ENCODE measurements at places on chromosomes 2 and 18. TPM values are rescaled to one million over a fixed set of nuclear protein-coding genes. Genes with fewer than 3 reads are reported as not detected.

Gene RAD51AP2
- total RNA-seq, result not detected

Gene SMAD7
- total RNA-seq, result 28.9 TPM

Gene SAG
- not detected for total RNA-seq

Gene SOX11
- total RNA-seq, result not detected

Gene KCNIP3
- total RNA-seq, result 0.89 TPM

Gene PIAS2
- total RNA-seq, result 10.3 TPM

Gene MC2R
- not detected for total RNA-seq

Gene STARD6
- not detected for total RNA-seq

Gene MAL
- not detected for total RNA-seq

Gene IL1F10
- not detected for total RNA-seq

Gene POTEJ
- total RNA-seq, result not detected

Gene DNAJC5G
- not detected for total RNA-seq
